ENCODE measurements at places on chromosomes 5 and 9.

GRCh38 chr5:14379739-14380497 is 201.7 kb upstream of the OTULINL start:
- DNase-seq: no peak

DNA sequence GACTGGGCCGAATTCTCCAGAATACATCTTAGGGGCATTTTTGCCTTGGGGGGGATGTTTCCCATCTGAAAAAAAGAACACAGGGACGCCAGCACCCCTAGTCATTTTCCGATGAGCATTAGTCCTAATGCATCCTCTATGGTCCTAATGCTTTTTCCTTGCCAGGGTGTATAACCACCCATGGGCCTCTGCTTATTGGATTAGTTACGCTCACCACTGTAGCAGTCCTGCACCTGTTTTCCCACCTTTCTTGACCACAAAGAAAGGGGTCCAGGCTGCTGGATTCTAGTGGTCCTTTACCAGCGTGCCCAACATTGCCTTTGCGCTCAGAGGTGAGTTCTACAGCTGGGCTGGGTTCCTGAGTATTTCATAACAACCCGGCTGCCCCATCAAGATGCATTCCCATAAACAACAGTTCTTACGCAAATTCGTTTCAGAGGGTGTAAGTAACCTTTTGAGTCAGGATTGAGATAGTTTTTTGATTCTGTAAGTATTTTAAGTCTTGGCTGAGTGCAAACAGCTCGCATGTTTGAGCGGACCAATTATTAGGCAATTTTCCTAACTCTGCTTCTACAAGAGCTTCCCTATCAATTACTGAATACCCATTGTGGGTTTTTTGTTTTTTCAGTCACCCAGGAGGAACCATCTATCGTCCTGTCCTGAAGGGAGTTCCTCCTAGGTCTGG is 135.1 kb downstream of the DROSHA start:
- no peak for DNase-seq

DNA sequence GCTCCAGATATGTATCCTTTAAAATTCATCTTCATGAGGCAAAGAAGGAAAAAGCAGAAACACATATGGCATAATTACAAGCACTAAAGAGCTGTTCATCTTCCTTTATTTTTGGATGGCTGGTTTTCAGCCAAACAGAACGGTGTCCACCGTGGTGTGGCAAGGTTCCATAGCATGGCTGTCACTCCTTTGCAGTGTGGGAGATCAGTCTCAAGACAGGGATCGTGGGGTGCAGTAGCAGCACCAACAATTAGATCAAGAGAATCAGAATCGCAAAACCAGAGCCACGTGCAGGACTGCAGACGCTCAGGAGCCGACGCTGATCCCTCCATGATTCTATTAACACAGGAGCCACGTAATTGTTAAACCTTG is 79.5 kb downstream of the SEMA4D start:
- no peak for DNase-seq

- DNase-seq: no peak
Measured at GRCh38 chr5:30997681-30998080, 195.8 kb upstream of the CDH6 start.

DNA sequence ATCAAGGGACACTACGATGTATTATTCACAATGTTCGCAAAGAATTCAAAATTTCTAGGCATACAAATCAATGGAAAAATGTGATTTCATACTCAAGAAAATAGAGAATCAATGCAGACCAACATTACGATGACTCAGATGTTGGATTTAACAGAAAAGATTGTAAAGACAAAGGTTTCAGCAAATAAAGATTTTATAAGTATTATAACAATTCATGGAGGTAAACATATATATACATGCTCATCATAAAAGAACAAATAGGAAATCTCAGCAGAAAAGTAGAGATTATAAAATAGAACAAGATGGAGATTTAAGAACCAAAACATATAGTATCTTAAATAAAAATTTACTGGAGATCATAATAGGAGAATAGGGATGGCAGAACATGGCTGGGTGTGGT is 93.4 kb upstream of the JAK2 start:
- DNase-seq: no peak

GRCh38 chr9:116032683-116033440 is 120.7 kb upstream of the PAPPA start:
- DNase-seq: no peak

DNA sequence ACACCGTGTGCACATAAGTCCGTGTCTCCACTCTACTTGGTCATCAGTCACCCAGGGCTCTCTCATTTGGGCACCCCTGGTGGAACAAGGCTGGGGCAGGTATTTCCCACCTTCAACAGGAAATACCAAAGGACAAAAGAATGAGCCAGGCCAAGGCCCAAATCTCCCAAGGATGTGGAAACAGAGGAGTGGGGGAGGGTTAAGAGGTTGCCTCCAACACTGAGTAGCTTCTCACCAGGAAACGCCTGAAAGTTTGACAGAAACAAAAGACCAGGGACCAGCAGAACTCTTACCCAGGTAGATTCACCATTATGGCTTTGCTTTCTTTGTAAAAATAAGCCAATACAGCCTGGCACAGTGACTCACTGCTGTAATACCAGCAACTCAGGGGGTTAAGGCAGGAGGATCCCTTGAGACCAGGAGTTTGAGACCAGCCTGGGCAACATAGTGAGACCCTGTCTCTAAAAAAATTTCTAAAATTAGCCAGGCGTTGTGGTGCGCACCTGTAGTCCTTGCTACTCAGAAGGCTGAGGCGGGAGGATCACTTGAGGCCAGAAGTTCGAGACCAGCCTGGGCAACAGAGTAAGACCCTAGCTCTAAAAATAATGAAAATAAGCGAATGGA is 12.7 kb downstream of the SLC1A3 start:
- no peak for DNase-seq

GRCh38 chr9:134243778-134244467 is 79.6 kb upstream of the RNU6ATAC start:
- peak; percentile 43 for DNase-seq

DNA sequence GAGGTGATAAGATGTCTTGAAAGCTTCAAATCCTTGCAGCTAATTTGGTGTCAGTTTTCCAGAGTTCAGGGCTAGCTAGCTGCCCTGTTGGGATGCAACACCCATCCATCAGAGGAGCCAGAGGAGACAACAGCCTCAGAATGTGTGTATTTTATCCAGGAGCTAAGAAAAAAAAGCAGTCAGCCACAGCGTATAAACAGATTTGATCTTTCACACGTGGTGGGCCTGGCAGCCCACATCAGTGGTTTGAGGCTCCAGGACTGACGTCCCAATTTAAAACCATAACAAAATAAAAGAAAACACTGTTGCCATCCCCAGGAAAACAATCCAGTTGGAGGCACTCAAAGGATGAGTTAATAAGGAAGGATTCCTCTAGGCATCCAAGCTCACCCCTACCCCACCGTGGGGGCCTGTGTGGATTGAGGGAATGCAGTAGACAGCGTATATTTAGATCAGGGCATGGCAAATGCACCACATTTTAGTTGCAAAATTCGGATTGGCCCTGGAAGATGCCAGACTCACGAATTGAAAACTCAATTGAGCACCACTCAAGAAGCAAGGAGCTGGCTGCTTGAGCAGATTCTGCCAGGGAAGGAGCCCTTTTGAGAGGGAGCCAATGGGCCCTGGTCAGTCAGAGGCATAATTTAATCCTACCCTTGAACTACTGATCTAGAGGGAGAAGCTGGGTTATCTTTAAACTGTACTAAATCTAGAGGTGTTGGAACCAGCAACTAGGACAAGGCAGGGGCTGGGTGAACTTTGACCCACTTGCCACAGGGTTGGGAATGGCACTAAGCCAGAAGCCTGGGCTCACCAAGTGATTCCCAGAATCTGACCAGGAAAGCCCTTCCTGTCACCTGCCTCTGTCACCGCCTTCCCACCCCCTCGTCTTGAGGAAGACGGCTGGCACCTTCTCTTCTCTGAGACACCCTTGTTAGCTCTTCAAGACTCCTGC is 17.5 kb downstream of the ADRA1B start:
- DNase-seq: no peak

DNA sequence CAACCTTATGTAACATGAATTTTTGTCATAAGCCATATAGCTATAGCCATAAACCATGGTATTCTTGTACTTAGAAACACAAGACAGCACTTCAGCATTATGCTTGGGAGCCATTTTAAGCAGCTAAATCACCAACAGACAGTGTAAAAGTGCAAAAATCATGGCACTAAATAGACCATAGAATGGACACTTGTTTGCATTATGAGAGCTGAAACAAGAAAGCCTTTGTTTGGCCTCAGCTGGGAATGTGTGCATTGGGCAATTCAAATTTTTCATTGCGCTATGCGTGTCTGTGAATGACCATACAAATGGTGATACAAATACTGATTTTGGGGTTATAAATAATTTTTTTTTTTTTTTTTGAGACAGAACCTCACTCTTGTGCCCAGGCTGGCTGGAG is 23.7 kb downstream of the KDM4C start:
- no peak for DNase-seq

- DNase-seq: no peak
Measured at GRCh38 chr9:77751341-77752091, 103.4 kb upstream of the GNA14 start.

DNA sequence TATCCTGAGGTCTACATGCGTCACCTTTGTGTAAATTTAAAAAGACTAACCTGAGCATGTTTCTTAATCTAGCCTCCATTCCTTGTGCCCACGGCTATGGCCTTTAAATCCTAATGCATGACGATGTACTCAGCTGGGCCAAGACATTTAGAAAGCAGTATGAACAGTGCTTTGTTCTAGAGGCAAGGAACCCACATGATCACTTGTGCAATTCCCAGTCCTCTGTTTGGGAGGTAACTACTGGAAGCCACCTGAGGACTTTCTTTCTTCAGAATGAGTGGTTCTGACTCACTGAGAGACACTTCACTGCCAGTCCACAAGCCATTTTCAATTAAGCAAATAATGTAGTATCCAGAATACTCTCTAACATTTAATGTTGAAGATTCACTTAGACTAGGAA is 181.3 kb downstream of the RAB3C start:
- no peak for DNase-seq

DNA sequence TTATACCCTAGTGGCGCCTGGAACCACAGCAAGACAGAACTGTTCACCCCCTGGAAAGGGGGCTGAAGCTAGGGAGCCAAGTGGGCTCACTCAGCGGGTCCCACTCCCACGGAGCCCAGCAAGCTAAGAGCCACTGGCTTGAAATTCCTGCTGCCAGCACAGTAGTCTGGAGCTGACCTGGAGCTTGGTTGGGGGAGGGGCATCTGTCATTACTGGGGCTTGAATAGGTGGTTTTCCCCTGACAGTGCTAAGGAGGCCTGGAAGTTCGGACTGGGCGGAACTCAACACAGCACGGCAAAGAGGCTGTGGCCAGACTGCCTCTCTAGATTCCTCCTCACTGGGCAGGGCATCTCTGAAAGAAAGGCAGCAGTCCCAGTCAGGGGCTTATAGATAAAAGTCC is 19.5 kb downstream of the BTNL3 start:
- DNase-seq: no peak

GRCh38 chr5:80208381-80208780 is 47.5 kb downstream of the SERINC5 start:
- DNase-seq: no peak

- no peak for DNase-seq
Measured at GRCh38 chr5:160081495-160081894, 37.8 kb downstream of the PWWP2A start.

- no peak for DNase-seq
Measured at GRCh38 chr5:133297293-133297692, 245.5 kb downstream of the HSPA4 start.

GRCh38 chr9:3962496-3962895 is 337.4 kb downstream of the GLIS3 start:
- DNase-seq: no peak

DNA sequence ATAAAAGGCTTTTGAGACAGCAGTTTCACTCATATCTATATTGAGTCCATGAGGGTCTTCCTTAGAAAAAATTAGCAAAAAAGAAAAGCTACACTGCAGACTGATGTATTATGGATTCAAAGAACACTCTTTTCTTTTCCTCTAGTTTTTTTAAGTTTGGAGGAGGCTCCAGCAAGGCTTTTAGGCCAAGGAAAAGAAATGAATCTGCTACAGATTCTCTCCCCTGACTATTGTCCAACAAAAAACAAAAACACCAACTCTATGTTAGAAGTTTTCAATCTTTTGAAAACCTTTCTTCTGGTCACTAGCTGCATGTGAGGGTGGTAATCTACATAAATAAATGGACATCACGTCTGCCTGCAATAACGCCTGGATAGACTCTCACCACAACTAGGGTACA is 310.4 kb downstream of the ARL15 start:
- DNase-seq: no peak

- DNase-seq: peak; percentile 29
Measured at GRCh38 chr9:135287627-135288026, 192.0 kb upstream of the PPP1R26 start.

DNA sequence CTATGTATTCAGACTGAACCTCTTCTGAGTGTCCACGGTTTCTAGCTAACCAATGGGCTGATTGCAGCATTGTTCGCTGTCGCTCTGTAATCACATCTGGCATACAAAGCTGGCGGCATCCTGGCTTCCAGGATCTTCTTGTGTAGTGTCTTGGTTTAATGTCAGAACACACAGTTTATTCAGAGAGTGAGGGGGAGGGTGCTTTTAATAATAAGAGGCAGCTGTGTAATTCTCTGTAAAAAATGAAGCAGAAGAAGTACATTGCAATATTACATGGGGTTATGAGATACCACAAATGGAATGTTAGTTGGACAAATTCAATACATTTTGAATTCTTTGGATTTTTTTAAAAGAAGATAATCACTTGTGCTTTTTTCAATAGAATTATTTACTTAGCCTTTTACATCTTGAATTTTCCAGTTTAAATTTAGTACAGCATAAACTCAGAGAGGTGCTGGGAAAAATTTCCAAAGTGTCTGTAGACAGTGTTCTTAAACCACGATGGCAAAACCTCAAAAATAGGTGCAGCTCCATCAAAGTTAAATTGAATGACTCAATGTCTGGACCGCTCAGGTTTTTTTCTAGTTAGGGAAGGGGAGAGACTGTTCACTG is 206.0 kb downstream of the PCSK1 start:
- no peak for DNase-seq

- DNase-seq: no peak
Measured at GRCh38 chr9:61666849-61667371, 477.1 kb downstream of the SPATA31A7 start.

GRCh38 chr9:132923346-132923902 is 21.0 kb downstream of the TSC1 start:
- no peak for DNase-seq

DNA sequence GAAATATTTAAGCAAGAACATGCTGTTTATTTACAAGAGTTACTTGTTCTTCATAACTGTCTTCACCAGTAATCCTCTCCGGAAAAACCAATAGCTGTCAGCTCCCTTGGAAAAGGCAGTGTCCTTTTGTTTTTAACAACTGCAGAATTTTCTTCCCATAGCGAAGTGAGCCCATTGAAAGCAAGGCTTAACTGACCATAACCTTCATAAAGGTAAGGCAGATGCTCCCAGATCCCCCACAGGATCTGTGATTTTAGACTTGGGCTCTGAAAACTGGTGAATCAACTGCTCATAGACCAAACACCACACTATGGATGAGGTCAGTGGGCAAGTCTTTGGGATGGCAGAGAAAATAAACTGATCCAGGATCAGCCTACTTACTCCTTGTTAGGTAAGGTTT is 155.0 kb downstream of the GLIS3 start:
- no peak for DNase-seq

GRCh38 chr5:133944263-133945185 is 23.9 kb downstream of the C5orf15 start:
- DNase-seq: no peak
